ENCODE measurements at places on chromosomes 12 and 14.

GRCh38 chr12:123097561-123098084 is 53.3 kb downstream of the PITPNM2 start:
- DNase-seq: no peak

DNA sequence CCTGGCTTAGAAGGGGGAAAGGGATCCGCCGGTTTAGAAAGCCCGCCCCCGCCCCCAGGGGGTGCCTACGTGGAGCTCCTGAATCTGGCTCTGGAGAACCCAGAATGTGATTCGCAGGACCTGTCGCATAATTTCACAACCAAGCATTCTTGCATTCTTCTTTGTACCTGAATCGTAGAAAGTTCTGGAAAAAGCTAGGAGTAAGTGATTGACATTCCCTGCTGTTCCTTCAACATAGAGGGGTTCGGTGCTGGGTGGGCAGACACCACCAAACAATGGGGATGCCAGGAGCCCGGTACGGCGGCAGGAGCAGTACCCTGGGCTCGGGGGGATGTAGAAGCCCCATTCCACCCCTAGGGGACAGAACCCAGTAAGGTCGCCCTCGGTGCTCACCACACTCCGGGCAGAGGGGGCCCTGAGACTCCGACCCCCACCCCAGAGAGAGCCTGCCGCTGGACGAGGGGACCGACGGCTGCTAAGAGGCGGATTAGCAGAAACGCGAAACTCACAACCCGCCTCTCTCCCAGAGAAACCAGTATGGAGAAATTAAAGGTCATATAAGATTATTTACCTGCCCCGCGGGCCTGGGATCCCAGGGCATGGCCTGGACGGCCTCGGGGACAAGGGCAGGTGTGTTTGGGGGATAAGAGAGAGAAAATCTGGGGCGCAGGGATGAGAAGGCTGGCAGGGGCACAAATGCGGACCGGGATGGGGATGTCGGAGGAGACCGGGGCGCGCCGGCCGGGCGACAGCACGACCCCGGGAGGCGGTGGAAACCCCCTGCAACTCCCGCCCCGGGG is 520 bp downstream of the CSRP2 start:
- peak; percentile 25 for DNase-seq

DNA sequence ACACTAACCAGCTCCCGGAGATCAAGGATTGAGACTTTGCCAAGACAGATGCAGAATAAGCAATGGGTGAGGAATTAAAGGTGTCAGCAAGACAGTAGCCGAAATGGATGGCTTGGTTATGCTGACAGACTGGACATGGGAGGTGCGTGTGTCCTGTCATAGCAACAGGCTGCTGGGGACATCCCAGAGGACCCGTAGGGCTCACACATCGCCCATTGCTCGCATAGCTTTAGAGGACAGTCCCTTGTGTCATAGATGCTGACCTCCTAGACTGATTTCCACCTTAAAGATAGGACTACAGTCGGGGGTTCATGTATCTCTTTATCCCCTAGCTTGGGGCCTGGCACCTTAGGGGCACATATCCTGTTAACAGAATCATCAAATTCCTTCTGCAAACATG is 324.5 kb downstream of the MED13L start:
- no peak for DNase-seq

DNA sequence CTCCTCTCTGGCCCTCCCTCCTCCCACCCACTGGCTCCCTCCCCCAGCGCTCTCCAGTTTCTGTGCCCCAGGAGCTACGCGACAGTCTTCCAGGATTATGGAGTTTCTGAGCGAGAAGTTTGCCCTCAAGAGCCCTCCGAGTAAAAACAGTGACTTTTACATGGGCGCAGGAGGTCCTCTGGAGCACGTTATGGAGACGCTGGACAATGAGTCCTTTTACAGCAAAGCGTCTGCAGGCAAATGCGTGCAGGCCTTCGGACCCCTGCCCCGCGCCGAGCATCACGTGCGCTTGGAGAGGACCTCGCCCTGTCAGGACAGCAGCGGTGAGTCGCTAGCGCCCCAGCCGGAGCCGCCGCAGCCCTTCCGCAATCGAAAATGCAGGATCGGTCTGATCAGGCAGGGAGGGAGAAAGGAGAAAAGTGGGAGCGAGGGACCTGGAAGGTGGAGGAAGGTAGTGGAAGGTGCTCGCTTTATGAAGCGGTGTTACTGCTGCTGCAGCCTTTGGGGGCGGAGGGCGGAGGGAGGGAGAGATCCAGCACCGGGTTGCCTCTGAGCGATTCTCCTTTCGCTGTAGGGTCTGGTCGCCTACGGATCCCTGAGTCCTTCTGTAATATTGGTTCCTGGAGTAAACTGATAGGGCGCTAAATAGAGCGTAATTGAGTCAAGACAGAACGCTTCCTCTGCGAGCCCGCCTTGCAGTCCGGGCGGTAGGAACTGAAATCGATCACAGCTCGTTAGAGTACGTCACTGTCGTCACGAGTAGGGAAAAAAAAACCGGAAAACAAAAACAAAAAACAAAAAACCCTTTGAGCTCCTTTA is at the start of gene ALX1:
Gene ALX1 (plus strand): TSS at position 56 of the 819 bp plus-strand sequence. CDS start 42 bp downstream, at position 98.
- DNase-seq: no peak

GRCh38 chr12:110135806-110136205 is 11.6 kb downstream of the IFT81 start:
- no peak for DNase-seq

All from NCI-H1105 treated with DMSO at 0.1 percent for 48 hours (cell line).